ENCODE measurements at places on chromosomes 3 and 15. TPM values are rescaled to one million over a fixed set of nuclear protein-coding genes. Genes with fewer than 3 reads are reported as not detected.

The DGKG gene
- polyA plus RNA-seq: not detected

The SCAANT1 gene
- not detected for polyA plus RNA-seq

The GOLGA6A gene
- polyA plus RNA-seq: not detected

The MANF gene
- 35.8 TPM for polyA plus RNA-seq

The MYO1E gene
- 201 TPM for polyA plus RNA-seq

The COX17 gene
- polyA plus RNA-seq: 56.7 TPM

The USP13 gene
- 6.0 TPM for polyA plus RNA-seq

The SPTSSB gene
- polyA plus RNA-seq: not detected

The SLC12A1 gene
- not detected for polyA plus RNA-seq

The NDUFB4 gene
- polyA plus RNA-seq: 246 TPM

The PPARG gene
- 0.49 TPM for polyA plus RNA-seq

The RTP1 gene
- not detected for polyA plus RNA-seq

The DUOX1 gene
- polyA plus RNA-seq: 1.8 TPM

The CILP gene
- polyA plus RNA-seq: 0.09 TPM

The CNBP gene
- 373 TPM for polyA plus RNA-seq

The SLC2A2 gene
- polyA plus RNA-seq: not detected

The RASGRP1 gene
- polyA plus RNA-seq: 0.96 TPM

The CLRN1 gene
- not detected for polyA plus RNA-seq

The ERICH6 gene
- polyA plus RNA-seq: 0.13 TPM

The GXYLT2 gene
- polyA plus RNA-seq: 1.2 TPM

The ZCWPW2 gene
- polyA plus RNA-seq: 2.1 TPM

The MCTP2 gene
- 0.70 TPM for polyA plus RNA-seq

The SLC9C1 gene
- polyA plus RNA-seq: not detected

The RHCG gene
- polyA plus RNA-seq: not detected

Measured in GM23248 (cell line).